ENCODE measurements at places on chromosomes 12 and 14.

DNA sequence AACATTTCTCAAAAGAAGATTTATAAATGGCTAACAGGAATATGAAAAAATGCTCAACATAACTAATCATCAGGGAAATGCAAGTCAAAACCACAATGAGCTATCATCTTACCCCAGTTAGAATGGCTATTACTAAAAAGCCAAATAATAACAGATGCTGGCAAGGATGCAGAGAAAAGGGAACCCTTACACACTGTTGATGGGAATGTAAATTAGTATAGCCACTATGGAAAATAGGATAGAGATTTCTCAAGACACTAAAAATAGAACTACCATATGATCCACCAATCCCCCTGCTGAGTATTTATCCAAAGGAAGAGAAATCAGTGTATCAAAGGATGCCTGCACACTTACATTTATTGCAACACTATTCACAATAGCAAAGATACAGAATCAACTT lies 58.3 kb downstream of the GUCY2C start:
- no peak for DNase-seq

GRCh38 chr12:125454786-125455480 lies 389.7 kb downstream of the AACS start:
- no peak for DNase-seq

GRCh38 chr12:127542931-127543330 lies 724.0 kb upstream of the TMEM132C start:
- no peak for DNase-seq

GRCh38 chr12:48165089-48165981 lies 8.0 kb upstream of the ASB8 start:
- peak; percentile 18 for DNase-seq

DNA sequence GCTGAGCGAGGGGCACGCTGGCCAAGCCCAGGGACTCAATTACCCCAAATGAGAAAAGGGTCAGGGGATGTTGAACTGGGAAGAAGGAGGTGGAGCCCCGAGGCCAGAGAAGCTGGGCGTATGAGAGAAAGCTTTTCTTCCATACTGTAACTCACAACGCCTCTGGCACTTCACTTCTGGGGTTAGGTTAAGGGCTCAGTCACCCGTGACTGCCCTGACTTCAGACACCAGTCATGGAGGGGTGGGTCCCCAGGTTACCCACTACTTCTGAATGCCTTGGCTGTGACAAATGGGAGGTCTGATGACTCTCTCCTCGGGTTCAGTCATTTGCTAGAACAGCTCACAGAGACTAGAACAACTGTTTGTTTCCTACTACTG lies 5.5 kb upstream of the GPR132 start:
- DNase-seq, result no peak

GRCh38 chr12:113370923-113371682 lies 12.7 kb downstream of the PLBD2 start:
- DNase-seq, result no peak

GRCh38 chr12:18239526-18239925 lies 21.8 kb upstream of the PIK3C2G start:
- no peak for DNase-seq

DNA sequence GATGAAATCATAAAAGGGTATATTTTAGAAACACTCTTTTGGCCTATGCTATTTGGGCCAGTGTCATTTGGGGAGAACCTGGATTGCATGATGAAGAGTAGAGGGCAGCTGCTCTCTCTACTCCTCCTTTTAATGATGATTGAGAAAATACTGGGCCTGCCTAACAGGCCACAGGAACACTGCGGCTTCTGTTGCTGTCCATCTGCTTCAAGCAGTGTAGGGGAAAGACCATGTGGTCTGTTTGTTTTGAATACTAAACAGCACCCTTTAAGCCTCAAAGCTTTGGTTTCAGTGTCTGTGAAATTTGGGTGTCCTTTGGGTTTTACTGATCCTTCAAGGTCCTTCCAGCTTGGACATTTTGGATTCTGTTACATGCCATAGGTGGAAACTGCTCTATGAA lies 78.0 kb downstream of the TTC6 start:
- DNase-seq, result no peak

GRCh38 chr12:7092229-7092985 lies at the start of gene C1R:
Gene C1R, minus strand, starts transcription at chr12:7092445. Its CDS starts 57 bp downstream, at chr12:7092388.
- peak; percentile 44 for DNase-seq

GRCh38 chr14:22533739-22534359 lies 55.2 kb downstream of the DAD1 start:
- DNase-seq, result no peak

GRCh38 chr12:116248433-116248832 lies 29.1 kb downstream of the MED13L start:
- no peak for DNase-seq

DNA sequence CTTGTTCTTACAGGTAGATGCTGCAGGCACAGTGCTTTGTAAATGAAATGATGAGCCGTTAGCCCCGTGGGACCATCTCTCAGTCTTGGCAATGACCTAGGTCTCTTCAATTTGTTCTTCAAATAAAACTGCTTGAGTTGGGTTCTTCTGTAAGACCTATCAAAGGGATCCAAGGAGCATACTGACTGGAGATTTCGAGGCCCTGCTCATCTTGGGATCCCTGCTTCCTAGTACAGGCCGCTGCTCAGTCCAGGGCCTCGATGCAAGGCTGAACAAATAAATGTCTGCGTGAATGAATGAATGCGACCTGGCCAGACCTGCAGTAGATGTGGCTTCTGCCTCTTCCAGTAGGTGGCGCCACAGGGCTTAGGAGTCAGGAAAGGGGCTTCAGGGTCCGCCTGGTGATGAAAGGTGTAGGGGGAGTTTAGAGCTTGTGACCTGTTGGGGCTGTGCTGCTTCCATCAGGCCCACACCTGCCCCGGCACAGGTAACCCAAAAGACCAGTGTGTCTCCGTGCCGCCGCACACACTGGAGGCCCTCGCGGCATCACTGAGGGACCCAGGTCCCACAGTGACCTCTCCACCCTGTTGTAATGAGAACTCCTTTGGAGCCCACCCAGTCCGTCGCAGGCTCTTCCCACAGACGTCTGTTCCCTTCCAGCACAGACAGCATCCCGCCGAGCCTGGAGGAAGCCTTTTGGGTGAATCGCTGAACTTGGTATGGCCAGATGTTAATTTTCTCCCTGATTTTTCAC lies 4.4 kb downstream of the CACNA1C start:
- peak; percentile 51 for DNase-seq
